ENCODE measurements at places on chromosomes 7 and 10.

DNA sequence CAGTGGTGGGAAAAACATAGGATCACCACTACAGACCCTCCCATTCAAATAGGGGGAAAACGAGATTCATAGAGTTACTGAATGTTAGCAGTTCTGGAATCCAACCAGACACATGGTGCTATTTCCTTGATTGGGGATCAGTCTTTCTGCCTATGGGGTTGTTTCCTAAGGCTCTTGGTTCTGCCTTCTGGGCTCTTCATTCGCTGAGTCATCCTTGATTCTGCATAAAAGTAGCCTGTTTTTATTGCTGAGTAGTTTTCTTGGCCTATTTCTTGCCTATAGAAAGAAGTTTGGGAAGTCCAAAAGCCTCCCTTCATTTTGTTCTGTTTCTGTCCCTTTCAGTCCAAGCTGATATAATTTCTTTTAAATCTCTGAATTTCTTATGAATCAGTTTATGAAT lies 99.3 kb upstream of the OIT3 start:
- DNase-seq, result no peak

DNA sequence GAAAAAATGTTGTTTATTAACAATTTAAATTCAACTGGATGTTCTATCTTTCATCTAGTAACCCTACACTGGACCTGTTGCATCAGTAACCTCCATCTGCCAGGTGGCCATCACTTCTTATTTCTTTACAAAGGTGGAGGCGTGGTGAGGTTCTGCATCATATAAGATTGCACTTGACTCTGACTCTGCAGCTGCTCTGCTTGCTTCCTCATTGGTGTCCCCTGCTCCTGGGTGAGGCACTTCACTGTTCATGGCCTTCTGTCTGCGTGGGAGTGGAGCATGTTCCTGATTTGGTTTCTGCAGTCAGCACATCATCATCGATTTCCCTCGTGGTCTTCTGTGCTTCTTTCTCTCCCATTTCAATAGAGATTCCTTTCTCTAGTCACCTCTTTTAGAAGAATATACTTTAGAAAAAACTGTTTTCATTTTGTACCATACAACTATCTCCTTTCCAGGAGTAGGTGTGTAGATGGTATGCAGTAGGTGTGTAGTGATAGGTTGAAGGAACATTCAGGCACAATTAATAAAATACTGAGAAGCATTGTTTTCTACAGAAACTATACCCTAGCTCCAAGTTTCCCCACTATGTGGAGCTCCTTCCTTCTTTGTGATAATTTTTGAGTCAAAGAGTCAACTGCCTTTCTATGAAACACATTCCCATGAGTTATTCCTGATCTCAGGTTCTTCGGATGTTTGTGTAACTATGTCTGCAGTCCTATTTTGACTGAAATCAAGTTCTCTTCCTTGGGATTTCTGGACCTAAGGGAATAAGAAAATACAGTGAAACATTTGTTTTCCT lies 231.7 kb upstream of the CNTNAP2 start:
- no peak for DNase-seq

DNA sequence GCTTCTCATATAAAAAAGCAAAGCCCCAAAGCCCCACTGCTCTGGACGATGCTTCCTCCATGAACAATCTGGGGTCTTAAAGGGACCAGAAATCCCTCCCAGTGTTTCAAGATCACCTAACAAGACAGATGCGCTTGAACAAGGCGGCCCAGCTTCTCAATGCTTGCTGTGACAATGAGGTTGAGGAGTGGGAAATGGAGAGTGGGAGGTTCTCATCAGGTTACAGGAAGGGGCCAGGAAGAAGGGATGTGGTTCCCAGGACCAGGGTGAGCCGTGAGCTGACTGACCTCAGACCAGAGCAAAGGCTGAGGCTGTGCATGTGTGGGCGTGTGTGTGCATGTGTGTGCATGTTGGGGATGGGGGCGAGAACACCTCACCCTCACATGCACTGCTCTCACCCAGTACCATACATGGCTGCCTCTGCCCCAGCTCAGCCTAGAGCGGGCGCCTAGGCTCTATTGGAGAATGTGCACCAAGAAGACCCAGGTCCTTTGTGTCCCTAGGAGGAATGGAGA lies 220.8 kb upstream of the GPR26 start:
- DNase-seq, result no peak

DNA sequence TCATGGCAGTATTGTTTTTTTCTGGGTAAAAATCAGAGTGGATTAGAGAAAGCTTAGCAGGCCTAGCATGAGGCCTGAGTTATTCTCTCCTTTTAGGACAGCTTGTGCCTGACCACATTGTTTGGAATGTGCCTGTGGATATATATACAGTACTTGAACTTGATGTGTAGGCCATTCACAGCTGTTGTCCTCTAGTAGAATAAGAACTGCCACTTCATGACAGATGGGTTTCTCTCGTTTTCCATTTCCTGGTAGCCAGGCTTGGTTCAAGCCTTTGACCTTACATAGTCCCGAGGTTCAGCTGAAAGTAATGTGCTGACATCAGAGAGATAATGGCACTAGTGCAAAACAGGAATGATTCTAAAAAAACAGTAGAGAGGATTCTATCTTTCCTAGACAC lies 473.9 kb downstream of the AUTS2 start:
- DNase-seq, result no peak
